ENCODE measurements at places on chromosomes 7 and 10.

- no peak for DNase-seq
Observed at GRCh38 chr7:90187507-90188050, 24.0 kb upstream of the STEAP2 start.

DNA sequence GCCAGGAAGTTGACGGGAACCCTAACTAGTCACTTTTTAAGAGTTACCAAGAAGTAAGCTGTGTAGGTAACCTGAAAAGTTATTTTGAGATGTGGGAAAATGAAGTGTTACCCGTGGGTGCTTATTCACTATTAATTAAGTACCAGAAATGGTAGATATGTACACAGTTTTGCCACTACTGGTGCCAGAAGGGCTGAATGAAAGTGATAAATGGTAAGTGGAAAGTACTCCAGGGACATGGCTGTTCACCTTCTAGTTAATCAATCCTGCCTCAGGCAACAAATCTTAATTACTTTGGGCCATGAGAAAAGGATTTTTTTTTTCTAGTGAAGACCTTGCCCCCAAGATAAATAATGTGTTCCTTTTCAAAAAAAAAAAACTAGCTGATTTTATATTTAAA is 15.8 kb downstream of the NET1 start:
- DNase-seq: no peak

DNA sequence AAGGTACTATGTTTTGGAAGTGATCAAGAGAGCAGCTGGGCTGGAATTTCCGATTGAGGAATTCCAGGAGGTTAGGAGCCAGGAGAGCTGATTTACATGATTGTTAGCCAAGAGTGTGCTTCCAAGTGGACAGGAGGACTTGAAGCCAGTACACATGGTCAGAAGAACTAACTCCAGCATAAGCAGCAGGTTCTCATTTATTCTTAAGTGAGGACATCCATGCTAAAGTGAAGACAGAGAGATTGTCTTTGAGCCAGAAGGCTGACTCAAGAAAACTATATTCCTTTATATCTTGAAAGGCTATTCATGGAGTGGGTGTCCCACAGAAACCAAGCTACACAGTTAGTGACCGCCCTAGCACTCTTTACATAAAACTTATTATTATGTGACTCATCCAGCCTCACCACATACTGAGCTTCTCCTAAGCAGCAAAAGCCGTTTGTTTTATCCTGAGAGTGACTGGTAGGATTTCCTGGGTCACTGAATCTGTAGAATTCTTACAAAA is 56.7 kb upstream of the SEMA3A start:
- DNase-seq: no peak

GRCh38 chr7:131197920-131198615 is 129.6 kb upstream of the MKLN1 start:
- no peak for DNase-seq

GRCh38 chr7:43296306-43296705 is 183.9 kb downstream of the HECW1 start:
- no peak for DNase-seq

Measured in RWPE2 (cell line).